ENCODE measurements at places on chromosomes 12 and 14.

DNA sequence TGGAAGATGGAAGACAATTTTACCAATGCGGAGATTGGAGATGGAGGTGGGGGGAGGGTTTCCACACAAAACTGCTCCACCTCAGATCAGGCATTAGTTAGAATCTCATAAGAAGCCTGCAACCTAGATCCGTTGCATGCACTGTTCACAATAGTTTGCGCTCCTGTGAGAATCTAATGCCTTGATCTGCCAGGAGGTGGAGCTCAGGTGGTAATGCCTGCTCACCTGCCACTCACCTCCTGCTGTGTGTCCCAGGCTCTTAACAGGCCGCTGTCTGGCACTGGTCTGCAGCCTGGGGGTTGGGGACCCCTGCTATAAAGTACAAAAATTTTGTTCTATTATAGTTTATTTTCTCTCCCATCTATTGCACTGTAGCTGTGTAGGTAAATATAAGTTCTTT lies 84.9 kb upstream of the FOXG1 start:
- DNase-seq: no peak

- no peak for DNase-seq
Measured at GRCh38 chr14:36442824-36443241, 77.2 kb downstream of the NKX2-1 start.

GRCh38 chr14:23578560-23579310 lies at the start of gene JPH4:
Gene JPH4 (minus strand): TSS chr14:23578790. CDS start chr14:23577453, 1,337 bp downstream.
- no peak for DNase-seq

DNA sequence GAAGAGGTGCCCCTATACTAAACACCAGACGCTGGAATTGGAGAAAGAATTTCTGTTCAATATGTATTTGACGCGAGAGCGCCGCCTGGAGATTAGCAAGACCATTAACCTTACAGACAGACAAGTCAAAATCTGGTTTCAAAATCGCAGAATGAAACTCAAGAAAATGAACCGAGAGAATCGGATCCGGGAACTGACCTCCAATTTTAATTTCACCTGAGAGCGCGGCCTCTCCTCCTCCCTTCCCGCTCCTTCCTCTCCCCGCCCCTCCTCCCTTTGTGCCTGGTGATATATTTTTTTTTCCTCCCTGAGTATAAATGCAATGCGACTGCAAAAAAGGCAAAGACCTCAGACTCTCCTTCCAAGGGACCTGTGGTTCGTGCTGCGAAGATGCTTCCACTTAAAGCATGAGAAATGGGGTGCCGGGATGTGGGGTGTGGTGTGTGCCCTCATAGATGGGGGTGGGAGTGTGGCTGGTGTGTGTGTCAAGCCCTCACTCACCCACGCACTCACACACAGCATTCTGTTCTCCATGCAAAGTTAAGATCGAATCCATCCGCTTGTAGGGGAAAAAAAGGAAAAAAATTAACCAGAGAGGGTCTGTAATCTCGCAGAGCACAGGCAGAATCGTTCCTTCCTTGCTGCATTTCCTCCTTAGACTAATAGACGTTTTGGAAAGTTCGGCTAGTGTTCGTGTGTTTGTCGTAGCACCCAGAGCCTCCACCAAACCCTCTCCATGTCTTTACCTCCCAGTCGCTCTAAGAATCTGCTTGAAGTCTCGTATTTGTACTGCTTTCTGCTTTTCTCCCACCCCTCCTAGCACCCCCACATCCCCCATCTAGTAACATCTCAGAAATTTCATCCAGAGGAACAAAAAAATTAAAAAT lies 4.5 kb downstream of the HOXC10 start:
- no peak for DNase-seq

GRCh38 chr12:56721721-56722120 lies 3.4 kb downstream of the NACA start:
- no peak for DNase-seq

- no peak for DNase-seq
Measured at GRCh38 chr14:90255871-90256270, 482 bp upstream of the PSMC1 start.

- DNase-seq: no peak
Measured at GRCh38 chr12:107405436-107405835, 280.2 kb upstream of the PWP1 start.

GRCh38 chr14:105201925-105202513 lies 20.9 kb upstream of the NUDT14 start:
- no peak for DNase-seq

- no peak for DNase-seq
Measured at GRCh38 chr14:68881396-68881795, 88.5 kb upstream of the ZFP36L1 start.

DNA sequence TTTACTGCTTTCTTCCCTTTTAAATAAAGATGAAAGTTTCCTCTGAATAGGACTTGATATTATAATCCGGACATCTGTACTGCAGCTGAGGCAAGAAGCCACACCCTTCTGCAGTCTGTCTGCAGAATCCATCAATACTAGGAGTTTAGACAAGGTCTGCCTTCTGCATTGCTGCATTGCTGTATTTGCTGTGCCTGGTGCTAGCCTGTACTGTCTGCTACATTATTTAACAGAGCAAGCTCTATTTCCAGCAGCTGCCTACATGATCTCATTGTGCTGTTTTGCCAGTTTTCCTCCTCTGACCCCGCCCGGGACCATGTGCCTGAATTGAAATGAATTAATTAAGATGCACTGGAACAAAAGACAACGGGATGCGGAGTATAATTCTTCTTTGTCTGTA lies 1.7 kb downstream of the TUBA1A start:
- DNase-seq: no peak

- DNase-seq: no peak
Measured at GRCh38 chr12:109737126-109737525, 23.5 kb downstream of the FAM222A start.
